Astrocyte (in vitro differentiated cells and primary cell): ENCODE measurements at places on chromosomes 11 and 22. TPM values are rescaled to one million over a fixed set of nuclear protein-coding genes. Genes with fewer than 3 reads are reported as not detected.

BAIAP2L2 gene
- total RNA-seq: 0.54 and 0.94 TPM in 2 replicates

APBB1 gene
- 35.5 and 36.3 TPM in 2 replicates for total RNA-seq

SCGB1D2 gene
- not detected in 2 replicates for total RNA-seq

RIMBP3C gene
- total RNA-seq: 0.23 and 0.43 TPM in 2 replicates

CADM1 gene
- total RNA-seq: 414 and 491 TPM in 2 replicates

CD3G gene
- total RNA-seq: not detected in 2 replicates

NXPE2 gene
- total RNA-seq: 0.11 and 0.41 TPM in 2 replicates

THY1 gene
- total RNA-seq: 104 and 129 TPM in 2 replicates

MUC2 gene
- total RNA-seq: not detected in 2 replicates

ANGPTL5 gene
- total RNA-seq: not detected in 2 replicates

DNA sequence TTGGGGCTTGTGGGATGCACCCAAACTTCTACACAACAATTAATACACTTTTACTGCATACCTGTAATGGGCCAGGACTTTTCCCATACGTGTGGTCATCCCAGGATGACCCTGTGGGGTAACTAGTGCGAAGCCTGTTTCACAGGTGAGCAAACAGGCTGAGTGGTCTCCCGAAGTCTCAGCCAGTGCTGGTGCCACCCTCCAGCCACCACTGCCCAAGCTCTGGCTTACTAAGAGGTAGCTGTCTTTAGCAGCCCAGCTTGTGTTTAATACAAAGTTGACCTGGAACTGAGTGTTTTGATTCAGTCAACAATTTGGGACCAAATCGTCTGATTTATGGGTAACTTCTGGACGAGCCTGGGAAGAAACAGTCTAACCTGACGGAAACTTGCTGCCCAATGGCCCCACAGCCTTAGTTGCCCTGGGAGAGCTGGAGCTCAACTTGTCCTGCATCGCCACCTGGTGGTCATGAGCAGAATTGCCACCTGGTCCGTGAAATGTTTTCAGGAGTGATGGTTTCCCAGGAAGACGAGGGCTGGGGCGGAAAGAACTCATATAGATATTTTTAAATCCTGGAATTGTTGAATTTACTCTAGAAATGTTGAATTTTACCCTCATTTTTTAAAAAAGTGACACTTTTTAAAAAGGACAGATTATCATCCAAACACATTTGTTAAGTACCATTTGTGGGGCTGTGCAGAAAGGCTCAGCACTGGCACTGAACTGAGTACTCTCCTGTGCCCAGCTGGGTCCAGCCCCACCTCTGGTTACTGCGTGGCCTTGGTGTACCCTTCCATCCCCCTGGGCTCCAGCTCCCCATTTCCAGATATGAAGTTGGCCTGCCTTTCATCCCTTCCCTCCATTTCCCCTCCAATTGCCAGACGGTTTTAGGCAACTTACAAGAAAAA is 95.5 kb upstream of the PARVA start:
- peaks cover 67% of the 10 kb centered on the region for H3K4me1 ChIP-seq
- DNase-seq: peak; percentile 63
- peak overlapping the region; percentile 9 for H3K4me3 ChIP-seq

GRCh38 chr11:125489166-125489565 is 6.9 kb downstream of the FEZ1 start:
- H3K4me3 ChIP-seq: no peak overlapping the region
- no peaks in the 10 kb centered on the region for H3K27me3 ChIP-seq
- peaks cover 2% of the 10 kb centered on the region for H3K4me1 ChIP-seq
- DNase-seq: no peak

DNA sequence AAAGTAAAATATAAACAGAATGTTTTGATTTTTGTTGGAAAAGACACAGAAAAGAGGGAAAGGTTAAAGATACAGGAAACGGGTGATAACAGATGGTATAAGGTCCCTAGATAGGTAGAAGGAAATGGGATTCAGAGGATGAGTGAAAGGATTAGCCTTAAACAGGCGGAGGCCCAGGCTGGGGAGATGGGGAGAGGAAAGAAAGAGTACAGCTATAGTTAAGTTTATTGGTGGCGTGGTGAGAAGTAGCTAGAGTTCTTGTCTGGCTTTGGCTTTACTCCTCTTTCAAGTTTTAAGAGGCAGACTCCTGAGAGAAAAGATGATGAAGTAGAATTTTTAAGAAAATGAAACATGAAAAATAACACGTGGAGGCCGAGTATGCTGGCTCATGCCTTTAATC is 13.7 kb downstream of the ZBTB44 start:
- H3K4me3 ChIP-seq: no peak overlapping the region
- no peaks in the 10 kb centered on the region for H3K27me3 ChIP-seq
- no peaks in the 10 kb centered on the region for H3K36me3 ChIP-seq
- no peak overlapping the region for H3K27ac ChIP-seq
- DNase-seq: no peak
- no peaks in the 10 kb centered on the region for H3K4me1 ChIP-seq

DNA sequence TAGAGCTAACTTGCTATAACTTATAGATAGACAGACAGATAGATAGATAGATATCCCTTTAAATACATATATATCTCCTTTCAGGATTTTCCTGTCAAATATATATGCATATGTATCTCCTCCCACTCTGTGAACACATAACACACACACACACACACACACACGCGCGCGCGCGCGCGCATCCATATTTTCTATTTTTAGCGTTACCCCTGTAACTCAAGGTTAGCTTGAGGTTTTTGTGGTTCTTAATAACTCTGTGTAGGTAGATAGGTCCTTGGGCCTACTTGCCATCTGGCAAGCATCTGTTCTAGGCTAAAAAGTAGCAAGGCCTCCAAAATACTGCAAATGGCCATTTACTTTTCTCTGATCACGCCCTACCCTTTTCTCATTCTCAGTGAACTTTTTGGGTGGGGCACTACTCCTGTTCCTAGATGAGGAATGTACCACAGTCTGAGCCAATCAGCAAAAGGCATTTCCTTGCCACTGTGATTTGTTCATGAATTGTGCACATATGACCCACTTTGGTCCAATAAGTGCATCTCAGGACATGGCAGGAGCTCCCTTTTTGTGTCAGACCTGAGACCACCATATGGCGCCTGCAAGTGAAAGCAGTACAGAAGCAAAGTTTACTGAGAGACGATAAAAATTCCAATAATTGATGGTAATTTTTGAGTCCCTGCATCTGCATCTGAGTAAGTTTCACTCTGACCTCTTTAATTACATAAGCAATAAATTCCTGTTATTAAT is 740.5 kb upstream of the API5 start:
- no peak for DNase-seq
- H3K4me1 ChIP-seq: no peaks in the 10 kb centered on the region
- H3K36me3 ChIP-seq: no peaks in the 10 kb centered on the region

DNA sequence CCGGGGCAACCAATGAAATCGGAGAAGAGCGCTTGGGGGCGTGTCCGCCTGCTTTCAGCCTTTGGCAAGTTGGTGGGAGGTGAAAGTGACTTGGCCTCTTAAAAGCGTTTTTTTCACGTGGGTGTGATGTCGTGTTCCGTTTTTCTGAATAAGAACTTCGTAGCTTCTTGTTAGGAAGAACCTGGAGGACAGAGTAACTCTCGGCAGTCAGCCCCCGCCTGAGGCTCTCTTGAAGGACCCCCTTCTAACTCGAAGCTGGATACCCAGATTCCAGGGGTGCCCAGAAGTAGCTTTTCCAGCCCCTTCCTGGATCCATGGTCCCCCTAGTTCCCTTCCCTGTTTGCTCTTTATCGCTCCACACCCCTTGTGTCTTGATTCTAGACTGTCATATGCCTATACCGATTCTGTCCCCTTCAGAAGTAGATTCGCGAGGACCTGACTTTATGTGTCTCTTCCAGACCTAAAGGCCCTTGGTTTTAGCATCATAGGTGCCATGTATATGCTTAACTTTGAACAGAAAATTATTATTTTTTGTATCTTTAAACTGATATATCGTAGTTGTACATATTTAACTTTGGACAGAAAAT is 915 bp upstream of the OSBP start:
- no peaks in the 10 kb centered on the region for H3K36me3 ChIP-seq
- peaks cover 15% of the 10 kb centered on the region for H3K4me1 ChIP-seq
- DNase-seq: no peak
- no peaks in the 10 kb centered on the region for H3K27me3 ChIP-seq
- peak overlapping the region; percentile 74 for H3K27ac ChIP-seq

DNA sequence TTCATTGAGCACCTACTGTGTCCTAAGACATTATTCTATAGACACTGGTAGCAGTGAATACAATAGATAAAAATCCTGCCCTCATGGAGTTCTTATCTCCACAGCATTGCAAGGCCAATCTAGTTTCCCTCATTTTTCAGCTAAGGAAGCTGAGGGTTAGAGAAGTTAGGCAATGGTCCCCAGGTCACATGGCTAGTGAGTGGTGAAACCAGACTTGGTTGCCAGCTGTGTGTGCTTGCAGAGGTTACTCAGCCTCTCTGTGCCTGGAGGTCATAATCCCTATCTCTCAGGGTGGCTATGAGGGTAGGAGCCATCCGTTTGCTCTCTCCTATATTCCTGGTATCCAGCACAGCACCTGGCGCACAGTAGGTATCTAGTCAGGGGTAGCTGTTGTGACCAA is 147.7 kb upstream of the SEZ6L start:
- no peaks in the 10 kb centered on the region for H3K36me3 ChIP-seq
- H3K27me3 ChIP-seq: no peaks in the 10 kb centered on the region
- no peaks in the 10 kb centered on the region for H3K4me1 ChIP-seq

GRCh38 chr11:20760811-20761210 is 91.4 kb downstream of the NELL1 start:
- H3K4me1 ChIP-seq: no peaks in the 10 kb centered on the region
- H3K36me3 ChIP-seq: no peaks in the 10 kb centered on the region
- H3K27ac ChIP-seq: no peak overlapping the region
- no peak overlapping the region for H3K4me3 ChIP-seq

DNA sequence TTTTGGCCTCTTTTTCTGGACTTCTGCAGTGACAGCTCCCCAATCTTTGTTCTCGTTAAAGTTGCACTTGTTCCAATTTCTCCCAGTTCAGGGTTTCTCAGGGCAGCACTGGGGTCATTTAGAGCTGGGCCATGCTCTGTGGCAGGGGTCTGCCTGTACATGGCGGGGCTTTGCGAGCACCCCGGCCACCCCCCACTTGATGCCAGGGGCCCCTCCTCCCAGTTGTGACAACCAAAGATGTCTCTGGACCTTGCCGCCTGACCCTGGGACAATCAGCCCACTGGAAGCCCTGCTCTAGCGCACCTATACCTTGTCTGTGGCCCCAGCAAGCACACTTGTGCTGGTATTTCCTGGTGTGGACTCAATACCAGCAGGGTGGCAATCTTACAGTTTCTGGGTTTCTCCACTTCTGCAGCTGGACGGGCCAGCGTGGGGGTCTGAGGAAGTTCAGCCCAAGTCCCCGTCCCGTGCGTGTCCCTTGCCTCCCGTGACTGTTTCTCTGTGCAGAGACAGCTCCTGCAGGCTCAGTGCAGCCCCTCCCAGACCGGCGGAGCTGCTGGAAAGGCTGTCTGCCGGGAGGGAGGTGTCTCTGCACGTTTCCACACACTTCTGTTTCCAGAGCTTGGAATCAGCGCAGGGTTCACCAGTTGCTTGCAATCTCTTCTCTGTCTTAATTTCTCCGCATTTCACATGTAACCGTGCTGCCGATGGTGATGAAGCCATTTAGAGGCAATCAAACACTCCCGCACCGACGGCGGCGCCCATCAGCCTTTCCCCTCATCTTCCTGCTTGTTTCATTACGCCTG is 1328.9 kb downstream of the BRD1 start:
- no peak overlapping the region for H3K4me3 ChIP-seq
- no peaks in the 10 kb centered on the region for H3K27me3 ChIP-seq
- no peak overlapping the region for H3K27ac ChIP-seq
- H3K36me3 ChIP-seq: no peaks in the 10 kb centered on the region
- no peak for DNase-seq
- H3K4me1 ChIP-seq: peaks cover 11% of the 10 kb centered on the region

GRCh38 chr22:44389181-44389580 is 76.4 kb upstream of the SHISAL1 start:
- H3K36me3 ChIP-seq: no peaks in the 10 kb centered on the region
- no peak for DNase-seq
- no peak overlapping the region for H3K27ac ChIP-seq
- H3K4me1 ChIP-seq: no peaks in the 10 kb centered on the region

GRCh38 chr11:46521961-46522681 is 71.7 kb downstream of the AMBRA1 start:
- H3K36me3 ChIP-seq: no peaks in the 10 kb centered on the region
- H3K4me3 ChIP-seq: no peak overlapping the region
- no peaks in the 10 kb centered on the region for H3K27me3 ChIP-seq
- no peak overlapping the region for H3K27ac ChIP-seq
- peak; percentile 74 for DNase-seq
- H3K4me1 ChIP-seq: peaks cover 19% of the 10 kb centered on the region

GRCh38 chr11:8709002-8709672 is 26.5 kb downstream of the RPL27A start:
- peaks cover 19% of the 10 kb centered on the region for H3K36me3 ChIP-seq
- no peaks in the 10 kb centered on the region for H3K27me3 ChIP-seq
- no peak overlapping the region for H3K4me3 ChIP-seq
- peaks cover 26% of the 10 kb centered on the region for H3K4me1 ChIP-seq
- peak overlapping the region; percentile 46 for H3K27ac ChIP-seq

- H3K4me1 ChIP-seq: peaks cover 21% of the 10 kb centered on the region
- no peaks in the 10 kb centered on the region for H3K36me3 ChIP-seq
- no peak overlapping the region for H3K4me3 ChIP-seq
- peaks cover 6% of the 10 kb centered on the region for H3K27me3 ChIP-seq
These were observed 33.3 kb downstream of the CD6 start for GRCh38 chr11:61004761-61005181.

GRCh38 chr11:207863-208180 is 314 bp downstream of the RIC8A start:
- peak; percentile 66 for DNase-seq
- peaks cover 30% of the 10 kb centered on the region for H3K36me3 ChIP-seq
- peak overlapping the region; percentile 94 for H3K27ac ChIP-seq
- peaks cover 33% of the 10 kb centered on the region for H3K4me1 ChIP-seq

- H3K27me3 ChIP-seq: no peaks in the 10 kb centered on the region
- peaks cover 54% of the 10 kb centered on the region for H3K36me3 ChIP-seq
- no peaks in the 10 kb centered on the region for H3K4me1 ChIP-seq
- peak; percentile 23 for DNase-seq
- H3K27ac ChIP-seq: no peak overlapping the region
- no peak overlapping the region for H3K4me3 ChIP-seq
These were observed 19.7 kb downstream of the CTR9 start for GRCh38 chr11:10770626-10771254.

DNA sequence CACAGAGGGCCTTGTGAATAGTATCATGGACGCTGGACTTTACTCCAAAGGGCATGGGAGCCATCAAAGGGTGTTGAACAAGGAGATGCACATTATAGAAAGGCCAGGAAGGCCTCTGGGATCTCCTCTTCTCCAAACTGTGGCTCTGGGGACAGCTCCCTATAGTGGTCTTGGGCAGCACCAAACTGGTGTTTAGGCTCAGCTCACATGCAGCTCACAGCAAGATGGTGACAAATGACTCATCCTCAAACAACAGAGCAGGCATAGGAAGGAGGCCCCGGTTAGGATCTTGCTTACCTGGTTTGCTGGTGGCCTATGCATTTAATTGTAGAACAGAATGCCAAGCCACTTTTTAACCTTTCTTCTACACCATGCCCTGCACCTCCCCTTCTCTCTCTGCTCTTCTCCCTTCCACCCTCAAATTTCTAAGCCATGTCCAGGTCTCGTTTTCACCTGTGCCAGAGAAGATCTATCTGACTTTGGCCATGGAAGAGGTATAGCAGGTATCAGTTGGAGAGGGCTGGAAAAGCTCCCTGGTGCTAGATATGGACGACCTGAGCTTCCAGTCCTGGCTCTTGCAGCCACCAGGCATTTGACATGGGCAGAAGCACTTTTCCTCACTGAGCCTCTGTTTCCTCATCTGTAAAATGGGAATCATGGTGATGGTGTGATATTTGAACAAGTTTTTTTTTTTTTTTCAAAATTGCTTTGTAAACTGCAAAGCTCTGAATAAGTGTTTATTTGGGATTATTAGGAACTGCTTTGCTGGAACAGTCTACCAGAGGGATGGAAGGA is 14.4 kb upstream of the EHF start:
- no peak overlapping the region for H3K27ac ChIP-seq
- H3K4me1 ChIP-seq: no peaks in the 10 kb centered on the region
- DNase-seq: no peak
- no peaks in the 10 kb centered on the region for H3K36me3 ChIP-seq
